Caki2 (cell line): ENCODE measurements at places on chromosomes 6 and 20. TPM values are rescaled to one million over a fixed set of nuclear protein-coding genes. Genes with fewer than 3 reads are reported as not detected.

Gene NKX2-2
- total RNA-seq = not detected in 2 replicates

Gene KIAA1755
- 0.20 TPM in 1 of 2 replicates, not detected in the other for total RNA-seq

Gene CRIP3
- total RNA-seq = not detected in 2 replicates

Gene RALY
- 258 and 327 TPM in 2 replicates for total RNA-seq

Gene NR2E1
- not detected in 2 replicates for total RNA-seq

Gene ARFGAP1
- 139 and 172 TPM in 2 replicates for total RNA-seq

Gene SMLR1
- total RNA-seq = 1.1 TPM in 1 of 2 replicates, not detected in the other

Gene DLL1
- total RNA-seq = 0.49 and 1.1 TPM in 2 replicates

Gene GTSF1L
- not detected in 2 replicates for total RNA-seq

Gene CST4
- total RNA-seq = 16.1 and 28.3 TPM in 2 replicates

Gene UNC5CL
- 1.1 and 4.4 TPM in 2 replicates for total RNA-seq

Gene ASIP
- total RNA-seq = not detected in 2 replicates

Gene PTK7
- 45.4 and 69.5 TPM in 2 replicates for total RNA-seq

Gene ADIG
- total RNA-seq = not detected in 2 replicates

Gene NRSN2
- 0.74 and 5.3 TPM in 2 replicates for total RNA-seq

Gene FRS3
- total RNA-seq = 2.0 and 2.8 TPM in 2 replicates

Gene PCNA
- 424 and 432 TPM in 2 replicates for total RNA-seq

Gene POU3F2
- total RNA-seq = 0.61 TPM in 1 of 2 replicates, not detected in the other

Gene SLC26A8
- not detected in 2 replicates for total RNA-seq

Gene C6orf132
- total RNA-seq = 1.6 and 7.2 TPM in 2 replicates

Gene RIPPLY2
- not detected in 2 replicates for total RNA-seq

Gene ELOVL4
- total RNA-seq = 3.0 and 4.8 TPM in 2 replicates

Gene BCAS1
- not detected in 2 replicates for total RNA-seq

Gene RSPH9
- not detected in 2 replicates for total RNA-seq

Gene DIDO1
- total RNA-seq = 14.5 and 18.2 TPM in 2 replicates

Gene NMBR
- total RNA-seq = not detected in 2 replicates

Gene DDX39B
- 623 and 688 TPM in 2 replicates for total RNA-seq

Gene LY6G6C
- not detected in 2 replicates for total RNA-seq

Gene BHLHE23
- not detected in 2 replicates for total RNA-seq

Gene CFB
- total RNA-seq = 2.6 and 4.7 TPM in 2 replicates

Gene EBF4
- 9.6 and 12.7 TPM in 2 replicates for total RNA-seq

Gene PSORS1C2
- not detected in 2 replicates for total RNA-seq

Gene BANF2
- not detected in 2 replicates for total RNA-seq

Gene SLC17A1
- total RNA-seq = 0.24 and 0.64 TPM in 2 replicates

Gene OR2B3
- not detected in 2 replicates for total RNA-seq
